ENCODE measurements at places on chromosomes 11 and 22.

DNA sequence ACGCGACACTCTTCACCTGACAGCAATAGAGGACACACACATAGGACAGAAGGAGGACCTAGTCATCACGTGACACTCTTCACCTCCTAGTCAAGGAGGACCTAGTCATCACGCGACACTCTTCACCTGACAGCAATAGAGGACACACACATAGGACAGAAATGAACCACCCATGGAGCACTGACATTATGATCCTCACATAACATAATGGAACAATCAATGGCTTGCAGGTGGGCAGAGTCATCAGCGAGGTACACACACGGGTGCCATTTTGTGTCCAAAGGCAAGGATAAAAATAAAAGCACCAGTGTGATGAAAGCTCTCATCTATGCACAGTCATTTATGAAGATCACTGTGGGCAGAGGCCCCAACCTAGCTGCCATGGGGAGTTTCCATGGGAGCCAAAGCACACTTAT is 354.7 kb downstream of the LARGE1 start:
- no peak for DNase-seq

DNA sequence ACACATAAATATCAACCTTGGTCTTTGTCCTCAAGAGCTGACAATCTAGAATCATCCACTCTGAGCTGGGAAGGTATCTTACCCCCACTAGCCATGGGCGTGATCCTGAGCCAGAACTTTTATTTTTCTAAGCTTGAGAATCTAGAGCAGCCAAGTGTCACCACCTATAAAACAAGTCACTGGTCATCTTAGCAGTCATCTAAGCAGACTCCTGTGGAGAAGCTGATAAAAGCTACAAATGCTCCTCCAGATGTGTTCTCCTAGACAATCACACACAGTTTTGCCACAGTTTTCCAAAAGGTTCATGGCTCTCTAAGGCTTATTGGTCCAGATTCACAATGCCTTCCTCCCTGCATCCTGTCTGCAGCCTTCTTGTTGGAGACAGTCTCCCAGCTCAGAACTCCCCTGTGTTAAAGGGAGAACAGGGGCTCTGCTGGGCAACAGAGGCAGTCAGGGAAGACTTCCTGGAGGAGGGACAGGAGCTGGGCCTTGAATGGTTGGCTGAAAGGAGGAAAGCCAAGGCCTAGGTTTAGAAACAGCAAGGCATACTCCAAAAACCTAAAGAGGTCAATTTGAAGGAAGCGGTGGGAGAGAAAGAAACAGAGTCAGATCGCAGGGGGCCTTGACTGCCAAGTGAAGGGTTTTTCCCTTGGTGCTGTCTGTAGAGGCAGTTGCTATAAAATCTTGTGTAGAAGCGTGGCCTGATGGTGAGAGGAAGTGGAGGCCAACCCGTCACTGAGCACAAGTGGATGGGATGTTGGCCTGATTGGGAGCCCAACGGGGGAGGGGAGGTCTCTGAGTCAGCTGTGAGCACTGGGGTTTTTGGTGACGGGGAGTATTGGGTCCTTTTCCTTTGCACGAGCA is 42.0 kb downstream of the ALX4 start:
- no peak for DNase-seq

DNA sequence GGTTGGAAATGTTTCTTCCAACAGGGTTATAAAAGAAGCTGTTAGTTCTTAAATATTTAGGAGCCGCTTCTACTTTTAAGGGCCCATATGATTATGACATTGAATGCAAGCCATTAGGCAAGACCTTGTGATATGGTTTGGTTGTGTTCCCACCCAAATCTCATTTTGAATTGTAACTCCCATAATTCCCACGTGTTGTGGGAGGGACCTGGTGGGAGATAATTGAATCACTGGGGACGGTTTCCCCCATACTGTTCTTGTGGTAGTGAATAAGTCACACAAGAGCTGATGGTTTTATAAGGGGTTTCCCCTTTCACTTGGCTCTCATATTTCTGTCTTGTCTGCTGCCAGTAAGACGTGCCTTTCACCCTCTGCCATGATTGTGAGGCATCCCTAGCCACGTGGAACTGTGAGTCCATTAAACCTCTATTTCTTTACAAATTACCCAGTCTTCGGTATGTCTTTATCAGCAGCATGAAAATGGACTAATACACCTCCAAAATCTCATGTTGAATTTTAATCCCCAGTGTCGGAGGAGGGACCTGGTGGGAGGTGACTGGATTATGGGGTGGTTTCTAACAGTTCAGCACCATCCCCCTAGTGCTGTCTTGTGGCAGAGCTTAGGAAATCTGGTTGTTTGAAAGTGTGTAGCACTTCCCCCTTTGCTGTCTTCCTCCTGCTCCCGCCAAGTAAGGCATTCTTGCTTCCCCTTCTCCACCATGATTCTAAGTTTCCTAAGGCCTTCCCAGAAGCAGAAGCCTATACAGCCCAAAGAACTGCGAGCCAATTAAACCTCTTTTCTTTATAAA is 4.3 kb downstream of the CD59 start:
- DNase-seq, result no peak

GRCh38 chr11:31114442-31114841 is 255.1 kb downstream of the DCDC1 start:
- DNase-seq, result no peak
